ENCODE measurements at places on chromosomes 11 and 22. TPM values are rescaled to one million over a fixed set of nuclear protein-coding genes. Genes with fewer than 3 reads are reported as not detected.

FOLR1 gene
- total RNA-seq, result 0.55 TPM

GRCh38 chr22:44885806-44886360 lies 123.9 kb downstream of the PHF21B start:
- no peak for DNase-seq

GRCh38 chr11:14908214-14908880 lies 16.3 kb upstream of the CYP2R1 start:
- DNase-seq, result no peak

- no peak for DNase-seq
These were observed 23.0 kb downstream of the CD5 start for GRCh38 chr11:61125310-61125684.

DNA sequence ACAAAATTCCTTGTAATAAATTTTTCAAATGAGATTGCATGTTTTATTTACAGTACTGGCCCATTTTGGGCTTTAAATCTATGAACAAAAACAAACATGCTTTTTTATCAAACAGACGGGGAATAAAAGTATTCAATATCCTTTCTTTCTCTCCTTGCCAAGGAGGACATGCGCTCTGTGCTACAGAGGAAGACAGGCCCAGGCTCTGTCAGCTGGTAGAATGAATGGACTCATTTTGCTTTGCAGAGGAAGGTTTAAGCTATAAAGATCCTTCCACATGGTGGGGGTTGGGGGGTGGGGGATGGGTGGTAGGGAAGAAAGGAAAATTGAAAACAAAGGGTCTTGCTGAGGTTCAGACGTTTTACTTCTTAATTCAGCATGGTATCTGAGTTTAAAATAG lies 575.6 kb downstream of the INSC start:
- DNase-seq, result no peak

All from H1 (cell line).